ENCODE measurements at places on chromosomes 6 and 20.
A peak's percentile ranks its signal among the peaks of the same experiment; 100 is the strongest.

DNA sequence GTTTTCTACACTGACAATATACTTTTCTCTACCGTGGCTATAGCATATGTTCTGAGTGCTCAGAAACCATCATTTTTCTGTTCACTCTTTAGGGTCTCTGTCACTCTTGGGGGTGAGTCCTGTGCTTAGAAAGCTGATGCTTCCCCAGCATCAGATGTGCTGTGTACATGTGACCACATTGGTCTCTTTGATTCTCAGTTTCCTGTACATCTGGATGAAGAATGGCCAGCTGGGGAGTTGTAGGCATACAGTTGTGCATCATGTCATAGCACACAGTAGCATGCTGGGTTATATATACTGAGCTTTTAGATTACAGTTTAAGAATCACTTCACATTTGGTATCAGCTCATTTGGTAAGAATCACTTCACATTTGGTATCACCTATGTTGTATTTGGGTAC, 238.6 kb upstream of the PREP start:
- DNase-seq = no peak

DNA sequence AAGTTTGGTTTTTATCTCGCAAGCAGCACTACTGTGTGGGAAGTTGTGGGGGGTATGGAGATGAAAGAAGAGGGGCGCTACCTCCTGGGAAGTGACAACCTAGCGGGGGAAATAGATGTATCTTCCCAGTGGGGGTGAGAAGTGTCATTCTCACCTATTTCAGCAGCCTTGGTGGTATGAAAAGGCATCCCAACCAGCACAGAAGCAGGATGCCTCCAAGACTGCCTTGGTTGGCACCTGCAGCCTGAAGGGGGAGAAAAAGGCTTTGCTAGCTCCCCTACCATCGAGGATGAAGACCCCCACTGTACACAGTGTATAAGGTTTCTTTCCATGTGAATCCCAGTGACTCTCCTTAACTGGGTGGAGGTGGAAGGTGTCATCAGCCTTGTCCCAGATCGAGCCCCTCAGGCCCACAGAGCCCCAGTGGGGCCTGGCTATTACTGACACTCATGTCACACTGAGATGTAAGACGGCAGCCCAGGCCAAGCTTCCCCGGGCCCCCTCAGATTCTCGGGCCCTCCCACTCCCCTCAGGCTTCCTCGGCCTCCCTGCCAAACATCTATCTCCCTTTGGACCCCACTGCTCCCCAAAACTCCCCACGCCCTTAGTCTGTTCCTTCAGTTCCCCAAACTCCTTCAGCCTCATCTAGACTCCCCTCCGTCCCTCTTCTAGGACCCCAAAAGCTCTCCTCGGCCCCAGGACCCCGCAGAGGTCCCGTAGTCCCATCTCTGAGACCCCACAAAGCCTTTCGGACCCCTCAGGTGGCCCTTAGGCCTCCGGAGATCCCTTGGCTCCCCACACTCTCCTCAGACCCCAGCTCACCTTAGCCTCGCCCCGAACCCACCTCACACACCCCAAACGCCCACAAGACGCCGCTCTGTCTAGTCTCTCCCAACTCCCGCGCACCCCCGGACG, 688 bp downstream of the COMMD7 start:
- DNase-seq = no peak

DNA sequence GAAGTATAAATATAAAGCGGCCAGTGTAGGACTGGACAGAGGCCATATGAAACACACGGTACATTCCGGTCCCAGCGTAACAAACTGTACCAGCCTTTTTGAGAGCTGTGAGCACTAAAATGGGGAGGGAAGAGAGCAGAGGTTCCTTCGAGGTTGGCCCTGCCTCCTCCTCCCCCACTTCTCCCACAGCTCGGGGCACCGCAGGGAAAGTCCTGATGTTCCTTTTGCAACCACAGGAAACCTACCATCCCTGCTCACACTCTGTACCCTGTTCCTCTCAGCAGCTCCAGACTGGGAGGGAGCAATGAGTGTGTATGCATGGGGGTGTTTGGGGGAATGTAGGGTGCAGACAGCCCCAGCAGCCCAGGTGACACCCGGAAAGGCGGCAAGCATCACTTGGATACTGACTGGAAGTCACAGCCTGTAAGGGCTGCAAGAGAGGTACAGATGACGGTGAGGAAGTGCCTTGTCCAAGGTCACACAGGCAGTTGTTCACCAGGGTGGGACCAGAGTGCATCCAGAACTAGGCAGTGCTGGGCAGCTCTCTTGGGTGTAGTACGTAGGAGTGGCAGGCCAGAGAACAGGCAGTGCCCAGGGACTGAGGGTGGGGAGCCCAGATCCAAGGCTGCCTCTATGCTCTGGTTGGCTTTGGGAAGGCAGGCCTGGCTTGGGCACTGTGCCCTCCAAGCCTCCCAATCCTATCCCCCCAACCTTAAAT, 11.0 kb upstream of the ARMC12 start:
- no peak for DNase-seq

DNA sequence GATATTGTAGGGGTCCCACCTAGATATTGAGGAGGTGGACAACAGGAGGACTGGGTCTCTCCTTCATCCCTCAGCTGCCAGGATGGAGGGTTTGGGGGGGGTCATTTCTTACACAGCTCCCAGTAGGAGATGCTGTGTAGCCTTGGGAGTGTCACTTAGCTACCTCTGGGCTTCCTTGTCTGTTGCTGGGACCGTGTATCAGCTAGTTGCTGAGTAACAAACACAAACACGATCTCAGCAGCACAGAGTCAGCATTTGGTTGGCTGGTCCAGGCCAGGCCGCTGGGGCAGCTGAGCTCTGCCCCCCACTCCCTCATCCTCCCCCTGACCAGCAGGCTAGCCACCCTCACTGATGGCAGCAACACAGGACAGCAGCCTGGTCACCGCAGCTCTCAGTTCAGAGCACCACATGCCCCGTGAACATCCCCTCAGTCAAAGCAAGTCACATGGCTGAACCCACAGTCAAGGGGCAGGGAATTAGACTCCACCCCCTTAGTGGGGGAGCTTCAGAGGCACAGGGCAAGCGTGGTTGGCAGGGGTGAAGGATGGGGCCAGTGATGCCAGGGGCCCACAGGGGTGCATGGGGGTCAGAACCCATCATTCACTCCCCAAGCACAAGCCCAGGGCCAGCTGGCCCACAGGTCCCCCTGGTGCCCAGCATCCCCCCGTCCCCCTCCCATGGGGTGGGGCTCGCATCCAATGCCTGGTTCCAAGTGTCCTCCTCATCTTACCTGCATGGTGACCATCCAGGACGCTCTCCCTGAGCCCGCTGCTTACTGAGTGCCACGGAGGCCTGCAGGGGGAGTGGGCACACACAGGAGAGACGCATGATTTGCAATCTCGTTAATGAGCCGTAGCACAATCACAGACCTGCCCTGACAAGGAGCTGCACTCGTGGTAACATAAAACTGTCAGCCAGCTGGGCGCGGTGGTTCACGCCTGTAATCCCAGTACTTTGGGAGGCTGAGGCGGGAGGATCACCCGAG, 112.4 kb downstream of the TAF4 start:
- DNase-seq = no peak

DNA sequence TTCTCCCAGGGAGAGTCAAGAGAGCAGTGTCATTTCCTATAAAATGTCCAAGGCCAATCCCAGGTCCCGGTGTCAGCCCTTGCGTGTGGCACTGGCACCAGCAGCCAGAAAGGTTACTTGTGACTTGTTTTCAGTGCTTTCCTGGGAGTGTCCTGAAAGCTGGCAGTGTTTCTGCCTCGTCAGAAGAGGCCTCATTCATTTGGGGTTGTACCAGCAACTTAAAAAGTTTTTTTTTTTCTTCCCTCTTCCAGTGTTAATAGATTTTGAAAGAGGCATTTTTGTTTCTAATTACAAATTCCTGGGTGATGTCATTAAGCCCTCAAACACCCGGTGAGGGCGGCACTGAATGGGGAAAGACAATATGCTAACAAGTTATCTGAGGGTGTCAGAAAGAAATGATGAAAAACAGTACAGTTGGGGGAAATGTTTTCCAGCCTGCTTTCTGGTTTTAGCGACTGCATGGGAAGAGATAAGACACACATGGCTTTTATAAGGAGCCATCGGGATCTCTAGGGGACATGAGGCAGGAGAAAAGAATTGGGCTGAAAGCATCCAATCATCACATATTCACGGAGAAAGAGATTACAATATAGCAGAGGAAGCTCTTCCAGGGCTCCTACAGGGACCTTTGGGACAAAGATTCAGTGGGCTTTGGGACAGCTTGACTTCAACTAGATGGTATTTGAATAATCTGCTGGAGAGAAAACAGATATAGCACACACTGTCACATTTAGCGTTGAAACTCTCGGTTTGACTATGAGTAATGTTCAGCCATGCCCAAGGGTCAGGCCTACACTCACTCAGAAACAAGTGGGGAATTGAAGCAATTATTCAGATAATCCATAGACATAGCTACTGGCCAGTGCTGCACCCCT, 153.0 kb downstream of the BCAS1 start:
- peak; percentile 74 for DNase-seq

GRCh38 chr20:59217173-59217572, 53.6 kb downstream of the ZNF831 start:
- DNase-seq = no peak

DNA sequence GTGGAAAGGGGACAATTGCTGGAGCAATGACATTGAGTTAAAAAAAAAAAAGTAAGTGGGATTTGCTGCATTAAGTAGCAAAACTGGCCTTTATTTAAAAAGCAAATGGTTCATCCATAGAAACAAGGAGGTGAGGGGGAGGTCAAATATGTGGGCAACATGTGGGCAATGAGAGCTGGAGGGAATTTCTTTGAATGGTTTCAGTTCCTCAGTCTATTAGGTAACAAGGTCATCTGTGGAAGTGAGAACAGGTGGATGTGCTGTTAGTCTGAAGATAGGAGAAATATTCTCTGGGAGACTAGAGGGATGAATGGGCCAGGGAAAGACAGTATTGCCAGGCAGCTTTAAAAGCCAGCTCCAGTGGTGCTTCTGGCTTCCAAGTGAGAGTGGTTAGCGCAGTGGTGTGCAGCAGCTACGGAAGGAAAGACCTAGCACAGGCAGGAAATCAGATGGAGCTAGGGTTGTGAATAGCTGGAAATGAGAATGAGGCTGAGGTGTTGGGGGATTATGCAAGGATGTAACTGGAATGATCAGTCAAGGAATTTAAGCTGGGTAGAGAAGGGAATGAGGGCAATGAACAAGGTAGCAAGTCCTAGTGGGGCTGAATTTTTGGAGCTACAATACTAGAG, 727.6 kb downstream of the PTPRT start:
- DNase-seq = no peak

DNA sequence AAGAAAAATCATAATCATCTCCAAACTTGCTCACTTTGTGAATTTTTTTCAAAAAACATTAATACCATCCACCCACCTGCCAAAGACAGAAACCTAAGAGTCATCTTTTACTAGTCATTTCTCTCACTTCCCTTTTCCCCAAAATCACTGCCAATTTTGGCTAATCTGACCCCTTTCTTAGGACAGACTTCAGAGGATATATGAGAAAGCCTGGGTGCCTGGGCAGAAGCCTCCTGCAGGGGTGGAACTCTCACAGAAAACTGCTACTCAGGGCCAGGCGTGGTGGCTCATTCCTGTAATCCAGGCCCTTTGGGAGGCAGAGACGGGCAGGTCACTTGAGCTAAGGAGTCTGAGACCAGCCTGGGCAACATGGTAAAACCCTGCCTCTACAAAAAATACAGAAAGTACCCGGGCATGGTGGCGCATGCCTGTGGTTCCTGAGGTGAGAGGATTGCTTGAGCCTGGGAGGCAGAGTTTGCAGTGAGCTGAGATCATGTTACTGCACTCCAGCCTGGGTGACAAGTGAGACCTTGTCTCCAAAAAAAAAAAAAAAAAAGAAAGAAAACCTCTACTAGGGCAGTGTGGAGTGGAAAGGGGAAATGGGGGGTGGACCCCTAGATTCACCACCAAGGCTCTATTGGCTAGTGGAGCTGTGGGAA, 3.8 kb downstream of the DEK start:
- DNase-seq = no peak

- no peak for DNase-seq
These were observed 195.5 kb downstream of the RIMS1 start for GRCh38 chr6:72081871-72082270.

GRCh38 chr6:6966569-6966968, 141.2 kb upstream of the RREB1 start:
- DNase-seq = no peak

GRCh38 chr20:53550280-53551187, 43.1 kb downstream of the ZNF217 start:
- DNase-seq = no peak

DNA sequence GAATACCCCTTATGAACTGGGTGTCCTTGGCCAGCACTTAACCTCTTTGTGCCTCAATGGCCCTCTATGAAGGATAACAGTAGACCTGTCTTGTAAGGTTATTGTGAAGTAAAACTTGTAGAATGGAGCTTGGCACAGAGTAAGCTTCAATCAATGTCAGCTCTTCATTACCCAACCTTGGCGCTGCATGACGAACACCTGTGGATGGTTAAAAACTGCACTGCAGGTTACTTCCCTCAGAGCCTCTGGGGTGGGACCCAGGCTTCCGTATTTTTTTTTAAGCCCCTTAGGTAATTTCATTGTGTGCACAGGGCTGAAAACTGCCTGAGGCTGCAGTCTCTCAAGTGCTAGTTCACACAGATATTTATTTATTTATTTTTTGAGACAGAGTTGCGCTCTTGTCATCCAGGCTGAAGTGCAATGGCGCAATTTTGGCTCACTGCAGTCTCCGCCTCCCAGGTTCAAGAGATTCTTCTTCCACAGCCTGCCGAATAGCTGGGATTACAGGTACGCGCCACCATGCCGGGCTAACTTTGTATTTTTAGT, 42.8 kb upstream of the SLC23A2 start:
- no peak for DNase-seq

- DNase-seq = no peak
These were observed 102.1 kb upstream of the PHACTR1 start for GRCh38 chr6:12614456-12614855.

DNA sequence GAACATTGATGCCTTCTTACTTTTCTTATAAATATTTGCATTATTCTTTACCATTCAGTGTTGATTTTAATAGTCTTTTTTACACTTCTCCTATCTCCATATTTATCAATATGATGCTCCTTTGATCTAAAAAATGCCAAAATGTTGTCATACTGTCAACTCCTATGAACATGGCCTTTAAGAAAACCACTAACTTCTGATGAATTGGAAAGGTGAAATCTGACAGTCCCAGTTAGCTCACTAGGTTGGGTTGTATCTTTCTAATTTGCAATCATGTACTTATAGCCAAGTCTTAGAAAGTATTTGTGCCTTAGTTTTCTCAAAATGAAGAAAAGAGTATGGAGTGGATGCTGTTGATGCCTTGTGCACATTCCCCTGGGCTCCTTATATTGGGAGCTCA, 75.4 kb upstream of the SPACA1 start:
- no peak for DNase-seq

DNA sequence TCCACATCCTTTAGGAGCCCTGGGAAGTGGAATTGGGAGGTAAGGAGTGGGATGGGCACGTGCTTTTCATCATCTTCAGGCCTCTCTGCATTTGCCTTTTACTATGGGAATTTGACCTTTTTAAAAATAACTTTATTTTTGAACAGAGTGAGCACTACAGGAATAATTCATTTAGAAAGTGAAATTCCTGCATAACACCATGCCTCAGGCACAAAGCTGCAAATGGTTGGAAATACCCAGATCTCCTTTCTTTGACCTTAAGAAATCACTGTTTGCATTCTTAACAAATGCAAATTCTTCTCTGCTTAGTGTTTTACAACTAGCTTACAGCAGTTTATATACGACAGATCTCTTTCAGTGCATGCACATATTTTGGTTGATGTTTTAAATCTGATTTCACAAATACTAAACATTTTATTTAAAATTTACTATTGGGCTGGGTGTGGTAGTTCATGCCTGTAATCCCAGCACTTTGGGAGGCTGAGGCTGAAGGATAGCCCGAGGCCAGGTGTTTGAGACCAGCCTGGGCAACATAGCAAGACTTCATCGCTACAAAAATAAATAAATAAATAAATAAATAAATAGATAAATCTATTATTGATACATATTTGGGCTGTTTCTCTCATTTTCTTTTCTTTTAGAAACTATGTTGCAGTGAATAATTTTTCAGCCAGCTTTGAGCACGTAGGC, 24.5 kb downstream of the CST8 start:
- DNase-seq = no peak
